ENCODE measurements at places on chromosomes 2 and 18.

DNA sequence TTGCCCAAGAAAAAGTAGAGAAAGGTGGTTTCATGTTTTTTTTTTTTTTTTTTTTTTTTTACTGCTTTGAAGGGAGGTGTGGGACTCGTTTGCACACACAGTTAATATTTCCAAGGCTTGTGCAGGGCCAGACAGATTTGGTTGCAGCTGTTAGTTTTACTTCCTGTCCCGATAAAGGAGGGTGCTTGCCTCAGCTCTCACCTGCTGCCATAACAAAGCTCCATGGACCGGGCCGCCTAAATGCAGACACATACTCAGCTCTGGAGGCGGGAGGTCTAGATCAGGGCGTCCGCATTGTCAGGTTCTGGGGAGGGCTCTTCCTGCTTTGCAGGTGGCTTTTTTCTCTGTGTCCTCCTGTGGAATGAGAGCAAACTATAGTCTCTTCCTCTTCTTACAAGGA is 69.9 kb downstream of the ODC1 start:
- no peak for DNase-seq

GRCh38 chr2:65370387-65371073 is 61.9 kb downstream of the SPRED2 start:
- DNase-seq = no peak

DNA sequence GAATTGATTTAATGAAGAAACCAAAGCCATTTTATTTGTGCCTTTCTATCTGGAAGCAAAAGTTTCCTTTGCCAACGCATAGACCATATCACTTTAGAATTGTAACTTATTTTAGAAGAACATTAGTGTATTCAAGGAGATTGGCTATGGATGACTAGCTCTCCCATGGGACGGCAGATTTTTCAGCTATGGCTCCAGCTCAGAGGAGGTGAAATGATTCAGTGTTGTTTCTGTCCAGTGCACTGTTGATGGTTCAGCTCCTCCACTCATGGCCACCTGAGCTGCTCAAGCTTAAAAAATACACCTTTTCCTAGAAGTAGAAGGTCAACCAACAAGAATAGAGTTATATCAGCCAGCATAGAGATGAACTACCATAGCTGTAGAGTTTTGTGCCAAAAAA is 1597.5 kb upstream of the PIK3C3 start:
- DNase-seq = no peak

- no peak for DNase-seq
These were observed 825 bp downstream of the THUMPD2 start for GRCh38 chr2:39778233-39778632.

DNA sequence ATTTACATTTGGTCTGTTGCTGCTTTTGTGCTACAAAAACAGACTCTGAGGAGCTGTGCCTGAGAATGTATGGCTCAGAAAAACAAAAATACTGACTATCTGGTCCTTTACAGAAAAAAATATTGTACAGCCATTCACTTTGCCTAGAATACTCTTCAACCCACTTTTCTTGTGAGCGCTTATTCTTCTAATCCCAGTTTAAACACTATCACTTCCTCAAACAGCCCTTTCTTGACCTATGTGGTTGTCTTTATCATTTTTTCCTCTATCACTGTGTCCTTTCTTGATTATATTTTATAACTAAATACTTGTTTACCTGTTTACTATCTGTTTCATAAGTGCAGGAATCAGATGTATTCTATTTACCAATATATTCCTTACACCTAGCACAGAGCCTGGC is 33.5 kb downstream of the CUL3 start:
- no peak for DNase-seq

DNA sequence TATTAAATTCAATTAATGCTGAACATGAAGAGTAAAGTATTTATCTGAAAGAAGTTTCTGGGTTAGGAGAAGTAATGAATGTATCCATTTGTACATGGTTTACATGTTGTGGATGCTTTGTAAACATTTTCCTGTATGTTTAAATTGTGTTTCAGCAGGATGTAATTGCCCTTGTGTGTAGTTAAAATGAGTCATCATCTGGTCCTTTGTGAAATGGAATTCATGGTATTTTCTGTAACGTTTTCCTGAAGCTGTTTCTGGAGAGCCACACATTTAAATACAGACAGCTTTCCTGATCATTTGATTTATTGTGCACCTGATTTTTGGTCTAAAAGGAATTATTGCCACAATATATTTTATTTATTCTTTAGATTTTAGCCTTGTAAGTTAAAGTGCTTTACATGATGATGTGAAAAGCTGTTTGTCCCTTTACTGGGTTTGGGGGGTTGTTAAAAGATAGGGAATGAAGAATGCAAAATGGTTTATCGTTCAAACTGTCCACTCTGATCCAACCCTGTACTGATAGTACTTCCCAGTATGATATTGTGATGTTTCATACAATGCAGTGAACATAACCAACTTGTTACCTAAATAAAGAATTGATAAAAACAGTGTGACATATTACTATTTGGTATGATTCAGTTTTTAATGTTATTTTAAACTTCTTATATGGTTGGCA is 41.7 kb upstream of the SLC3A1 start:
- peak; percentile 16 for DNase-seq

DNA sequence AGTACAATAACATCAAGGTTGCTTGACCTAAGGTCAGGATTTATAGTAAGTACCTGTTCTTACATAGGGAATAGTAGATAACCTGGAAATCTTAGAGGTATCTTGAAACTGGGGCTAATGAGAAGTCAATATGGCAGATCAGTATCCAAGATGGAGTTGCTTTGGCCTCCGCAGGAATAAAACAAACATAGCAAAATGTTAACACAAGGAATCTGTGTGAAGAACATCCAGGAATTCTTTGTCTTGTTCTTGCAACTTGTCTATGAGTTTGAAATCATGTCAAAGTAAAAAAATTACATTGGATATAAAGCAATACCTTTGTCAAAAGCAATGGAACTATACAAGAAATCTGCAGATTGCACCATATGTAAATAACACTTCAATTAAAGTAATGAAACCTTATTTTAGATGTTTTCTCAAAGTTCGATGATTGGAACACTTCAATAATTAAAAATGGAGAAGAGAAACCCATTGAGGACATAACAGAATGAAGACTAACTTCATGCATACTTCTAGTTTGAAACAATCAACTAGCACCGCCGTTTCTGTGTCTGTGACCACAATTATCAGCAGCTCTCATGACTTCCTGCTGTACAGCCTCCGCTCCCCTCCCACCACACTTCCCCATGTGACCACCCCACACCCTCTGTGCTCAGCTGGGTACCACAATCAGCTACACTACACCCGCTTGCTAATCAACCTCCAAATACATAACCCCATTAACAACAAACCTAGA is 27.6 kb downstream of the C2orf76 start:
- no peak for DNase-seq

GRCh38 chr2:120305296-120305695 is 40.6 kb upstream of the INHBB start:
- peak; percentile 70 for DNase-seq

DNA sequence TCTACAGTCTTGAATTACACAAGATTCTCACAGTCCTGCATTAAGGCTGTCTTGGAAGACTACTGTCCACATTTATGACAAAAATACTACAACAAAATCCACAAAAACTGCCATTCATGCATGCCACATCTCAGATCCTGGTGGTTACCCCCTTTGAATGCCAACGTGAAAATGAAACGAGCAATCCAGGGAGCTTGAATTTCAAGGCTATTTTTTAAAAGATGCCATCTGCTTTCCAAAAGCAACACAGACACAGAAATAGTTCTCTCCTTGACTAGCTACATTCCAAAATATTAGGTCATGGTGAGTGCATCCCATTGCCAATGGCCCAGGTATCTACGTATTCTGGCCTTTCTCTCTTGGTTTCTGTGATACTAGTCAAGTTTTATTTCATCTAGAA is 36.3 kb downstream of the IRS1 start:
- DNase-seq = no peak

DNA sequence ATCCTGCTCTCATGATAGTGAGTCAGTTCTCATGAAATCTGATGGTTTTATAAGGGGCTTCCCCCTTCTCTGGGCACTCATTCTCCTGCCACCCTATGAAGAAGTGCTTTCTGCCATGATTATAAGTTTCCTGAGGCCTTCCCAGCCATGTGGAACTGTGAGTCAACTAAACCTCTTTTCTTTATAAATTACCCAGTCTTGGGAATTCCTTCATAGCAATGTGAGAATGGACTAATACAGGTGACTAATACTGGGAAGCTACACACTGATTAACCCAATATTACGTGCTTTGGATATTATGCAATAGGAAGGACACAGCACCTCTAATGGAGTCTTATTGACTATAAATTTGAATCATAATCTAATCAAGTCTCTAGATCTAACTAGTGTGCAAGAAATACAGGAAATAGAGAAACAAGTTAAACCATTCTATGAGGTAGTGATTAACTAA is 107.2 kb upstream of the ETAA1 start:
- DNase-seq = no peak

DNA sequence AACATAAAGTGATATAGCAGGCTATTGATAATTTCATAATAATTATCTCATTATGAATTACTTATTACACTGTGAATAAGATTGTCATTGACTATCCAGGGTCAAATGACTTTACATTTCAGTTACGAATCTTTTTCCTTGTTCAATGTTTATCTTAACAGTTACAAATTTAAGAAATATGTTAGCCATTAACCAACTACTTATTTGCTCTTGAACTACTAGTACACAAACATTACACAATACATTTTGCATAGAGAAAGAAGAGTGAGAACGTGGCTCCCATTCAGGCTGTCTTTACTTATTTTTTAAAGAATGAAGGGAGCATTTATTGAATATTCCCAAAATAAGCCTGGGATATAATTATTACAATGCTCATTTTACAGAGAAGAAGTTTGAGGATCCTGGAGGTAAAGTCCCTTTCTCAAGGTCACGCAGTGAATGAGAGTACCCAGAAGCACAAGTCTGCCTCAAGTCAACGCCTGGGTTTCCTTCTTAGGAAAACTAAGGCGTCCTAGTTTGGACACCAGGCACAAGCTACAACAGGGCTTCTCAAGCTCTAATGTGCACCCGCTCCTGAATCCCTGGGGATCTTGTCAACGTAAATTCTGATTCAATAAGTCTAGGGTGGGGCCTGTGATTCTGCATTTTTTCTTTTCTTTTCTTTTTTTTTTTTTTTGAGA is 164.2 kb downstream of the FIGN start:
- DNase-seq = no peak

DNA sequence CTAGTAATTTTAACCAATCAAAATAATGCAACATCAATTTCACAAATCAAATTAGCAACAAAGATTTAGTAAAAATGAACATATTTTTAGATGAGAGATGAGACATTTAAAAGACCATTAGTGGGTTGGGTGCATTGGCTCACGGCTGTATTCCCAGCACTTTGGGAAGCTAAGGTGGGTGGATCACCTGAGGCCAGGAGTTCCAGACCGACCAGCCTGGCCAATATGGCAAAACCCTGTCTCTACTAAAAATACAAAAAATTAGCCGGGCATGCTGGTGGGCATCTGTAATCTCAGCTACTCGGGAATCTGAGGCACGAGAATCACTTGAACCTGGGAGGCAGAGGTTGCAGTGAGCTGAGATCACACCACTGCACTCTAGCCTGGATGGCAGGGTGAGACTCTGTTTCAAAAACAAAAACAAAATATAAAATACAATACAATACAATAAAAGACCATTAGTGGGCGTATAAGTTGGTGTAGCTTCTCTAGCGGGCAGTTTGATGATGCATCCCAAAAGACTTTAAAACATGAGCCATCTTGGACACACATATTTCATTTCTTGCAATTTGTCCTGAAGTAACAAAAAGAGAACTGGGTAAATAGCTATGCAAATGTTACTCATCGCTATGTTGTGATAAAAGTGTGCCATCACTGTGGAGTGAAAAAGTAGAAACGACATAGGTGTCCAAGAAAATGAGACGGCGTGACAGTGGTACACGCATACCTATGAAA is 101.8 kb downstream of the COL6A3 start:
- DNase-seq = no peak

DNA sequence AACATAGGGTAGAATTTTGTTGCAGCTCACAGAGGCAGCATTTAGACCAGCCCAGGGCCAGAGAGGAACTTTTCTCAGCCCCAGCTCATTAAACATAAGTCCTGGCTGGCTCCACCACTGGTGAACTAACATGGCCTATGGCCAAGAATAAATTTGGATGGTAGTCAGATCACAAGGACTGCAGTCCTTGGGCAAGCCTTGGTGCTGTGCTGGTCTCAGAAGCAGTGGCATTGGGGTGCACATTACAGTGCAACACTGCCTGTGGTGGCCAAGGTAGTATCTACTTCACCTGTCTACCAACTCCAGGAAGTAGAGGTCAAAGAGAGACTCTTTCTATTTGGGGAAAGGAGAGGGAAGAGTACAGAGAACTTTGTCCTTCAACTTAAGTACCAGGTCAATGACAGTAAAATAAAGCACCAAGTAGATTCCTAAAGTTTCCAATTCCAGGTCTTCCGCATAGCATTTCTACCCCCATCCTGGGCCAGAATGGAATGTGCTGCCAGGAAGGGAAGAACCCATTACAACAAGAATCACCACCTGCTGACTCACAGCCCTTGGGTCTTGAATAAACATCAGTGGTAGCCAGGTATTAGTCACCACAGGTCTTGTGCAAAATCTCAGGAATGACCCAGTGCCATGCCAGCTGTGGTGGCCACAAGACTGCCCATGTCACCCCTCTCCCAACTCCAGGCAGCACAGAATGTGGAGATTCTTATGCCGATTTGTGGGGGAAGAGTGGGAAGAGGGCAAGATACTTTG is 155.4 kb upstream of the FSIP2 start:
- DNase-seq = no peak

- DNase-seq = no peak
These were observed 414.6 kb downstream of the DLGAP1 start for GRCh38 chr18:4040391-4041092.

DNA sequence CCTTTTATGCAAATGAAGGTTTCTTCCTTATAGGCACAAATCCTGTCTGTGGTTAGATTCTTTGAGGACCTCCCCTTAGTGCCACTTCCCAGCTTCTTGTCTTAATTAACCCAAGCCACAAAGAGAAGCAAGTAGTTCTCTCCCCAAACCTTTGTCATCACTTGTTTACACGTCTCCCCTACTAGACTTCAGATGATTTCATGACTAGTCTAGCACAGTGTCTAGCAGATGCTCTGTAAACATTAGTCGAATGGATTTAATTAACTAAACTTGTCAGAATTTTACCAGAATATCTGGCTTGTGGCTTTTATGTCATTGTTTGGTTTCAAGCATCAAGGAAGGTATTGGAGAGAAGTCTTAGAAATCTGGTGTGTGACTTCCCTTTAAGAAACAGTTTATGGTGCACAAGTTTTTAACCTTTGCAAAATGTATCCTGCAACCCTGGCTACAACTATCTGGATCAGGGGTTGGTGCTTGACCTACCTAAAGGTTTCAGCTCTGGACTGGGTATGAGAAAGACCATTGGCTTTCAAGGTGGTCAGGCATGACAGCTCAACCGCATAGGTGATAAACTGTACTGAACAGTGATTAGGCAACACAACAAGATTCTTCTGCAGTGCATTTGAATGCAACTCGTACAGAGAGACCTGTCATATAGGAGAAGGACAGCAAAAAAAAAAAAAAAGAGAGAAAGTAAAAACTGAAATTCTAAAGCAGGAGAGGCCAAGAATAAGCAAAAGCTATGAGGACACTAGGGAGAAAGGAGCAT is 93.2 kb upstream of the CCDC150 start:
- DNase-seq = no peak

GRCh38 chr2:119112230-119112629 is 46.3 kb downstream of the C1QL2 start:
- no peak for DNase-seq

Measured in H7 (cell line).